ENCODE measurements at places on chromosomes 4 and X.

- no peak for DNase-seq
Observed at GRCh38 chr4:135434936-135435335, 1233.3 kb upstream of the PABPC4L start.

GRCh38 chr4:3786196-3786869 is 20.1 kb downstream of the ADRA2C start:
- DNase-seq: no peak

DNA sequence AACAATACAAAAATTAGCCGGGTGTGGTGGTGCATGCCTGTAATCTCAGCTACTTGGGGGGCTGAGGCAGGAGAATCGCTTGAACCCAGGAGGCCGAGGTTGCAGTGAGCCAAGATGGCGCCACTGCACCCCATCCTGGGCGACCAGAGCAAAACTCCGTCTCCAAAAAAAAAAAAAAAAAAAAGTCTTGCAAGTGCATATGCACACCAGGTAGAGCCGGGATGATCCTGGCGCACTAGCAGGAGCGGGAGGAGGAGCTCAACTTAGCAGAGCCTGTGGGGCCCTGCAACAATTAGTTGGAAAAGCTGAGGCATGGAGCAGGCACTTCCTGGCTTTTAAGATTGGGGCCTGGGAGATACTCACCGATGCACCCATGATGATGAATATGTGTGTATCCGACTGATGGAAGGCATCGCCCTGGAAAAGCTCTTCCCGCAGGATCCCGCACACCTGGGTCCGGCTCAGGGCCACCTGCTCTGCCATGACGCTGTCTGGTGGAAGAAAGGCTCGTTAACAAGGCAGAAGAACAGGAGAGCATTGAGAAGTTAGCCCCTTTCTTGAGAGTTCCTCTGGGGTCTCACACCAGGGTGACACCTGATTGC is 872 bp downstream of the G6PD start:
- DNase-seq: no peak

DNA sequence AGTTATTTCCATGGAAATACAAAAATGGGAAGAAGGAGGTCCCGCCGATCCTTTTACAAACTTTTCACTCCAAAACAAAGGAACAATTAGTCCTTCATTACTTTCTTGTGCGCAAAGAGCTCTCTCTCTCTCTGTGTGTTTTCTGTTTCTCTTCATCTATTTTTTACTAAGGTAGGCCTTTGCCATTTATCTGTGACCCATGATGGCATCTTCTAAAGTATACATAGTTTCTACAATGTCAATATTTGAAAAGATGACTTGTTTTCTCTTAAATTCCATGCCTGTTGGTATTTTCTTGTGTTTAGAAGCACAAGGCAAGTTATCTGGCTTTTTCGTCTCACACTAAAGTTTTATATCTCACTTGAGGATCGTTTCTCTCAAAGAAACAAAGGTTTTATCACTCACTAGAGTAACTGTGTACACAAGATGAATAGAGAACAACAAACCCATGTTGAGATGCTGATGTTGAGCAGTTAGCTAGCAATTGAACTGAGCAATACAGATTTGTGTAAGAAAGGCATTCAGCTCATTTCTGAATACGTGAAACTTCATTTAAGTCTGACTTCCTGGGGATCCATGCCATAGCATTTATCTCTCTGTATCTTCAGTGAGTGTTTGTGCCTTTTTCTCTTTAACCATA is 250.3 kb downstream of the GBA3 start:
- no peak for DNase-seq

GRCh38 chrX:21723814-21724213 is 34.1 kb downstream of the SMPX start:
- DNase-seq: no peak

DNA sequence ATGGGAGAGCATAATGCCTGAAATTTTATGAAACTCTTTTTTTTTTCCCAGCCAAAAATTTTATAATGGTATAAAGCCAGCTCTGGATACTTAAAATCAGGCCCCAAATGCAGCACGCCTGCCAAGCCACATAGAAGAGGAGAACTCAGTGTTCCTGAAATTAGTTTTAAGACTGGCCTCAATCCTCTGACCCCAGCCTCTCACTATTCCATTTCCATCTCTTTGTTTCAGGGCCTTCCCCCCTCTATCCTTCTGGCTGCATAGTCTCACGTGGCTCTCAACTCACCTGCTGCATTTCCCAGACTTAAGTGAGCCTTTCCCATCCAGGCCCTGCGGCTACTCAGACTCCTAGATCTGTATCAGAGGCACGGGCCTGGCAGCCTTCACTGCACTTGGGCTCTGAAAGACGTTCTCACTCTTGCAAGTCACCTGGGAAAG is 5.2 kb upstream of the CBR4 start:
- no peak for DNase-seq

DNA sequence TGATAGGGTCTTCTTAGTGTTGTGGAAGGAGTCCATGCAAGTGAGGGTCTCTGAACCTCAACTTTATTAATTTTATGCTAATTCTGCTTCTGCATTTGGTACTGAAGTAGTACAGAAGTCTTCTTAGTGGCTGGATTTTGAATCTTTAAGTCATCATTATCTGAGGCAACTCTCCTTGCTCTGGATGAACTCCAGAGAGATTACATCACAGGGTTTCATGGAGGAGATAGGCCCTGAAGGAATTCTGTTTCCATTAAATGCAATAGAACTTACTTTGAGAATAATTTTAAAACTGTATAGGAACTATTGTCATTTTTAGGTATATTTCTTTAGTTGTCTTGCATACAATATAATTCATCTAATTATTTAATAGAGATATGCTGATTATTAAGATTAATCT is 451.2 kb downstream of the FAT4 start:
- DNase-seq: no peak

GRCh38 chrX:72029483-72030411 is 102.0 kb downstream of the RTL5 start:
- no peak for DNase-seq

GRCh38 chr4:3674479-3674851 is 91.7 kb upstream of the ADRA2C start:
- DNase-seq: no peak

DNA sequence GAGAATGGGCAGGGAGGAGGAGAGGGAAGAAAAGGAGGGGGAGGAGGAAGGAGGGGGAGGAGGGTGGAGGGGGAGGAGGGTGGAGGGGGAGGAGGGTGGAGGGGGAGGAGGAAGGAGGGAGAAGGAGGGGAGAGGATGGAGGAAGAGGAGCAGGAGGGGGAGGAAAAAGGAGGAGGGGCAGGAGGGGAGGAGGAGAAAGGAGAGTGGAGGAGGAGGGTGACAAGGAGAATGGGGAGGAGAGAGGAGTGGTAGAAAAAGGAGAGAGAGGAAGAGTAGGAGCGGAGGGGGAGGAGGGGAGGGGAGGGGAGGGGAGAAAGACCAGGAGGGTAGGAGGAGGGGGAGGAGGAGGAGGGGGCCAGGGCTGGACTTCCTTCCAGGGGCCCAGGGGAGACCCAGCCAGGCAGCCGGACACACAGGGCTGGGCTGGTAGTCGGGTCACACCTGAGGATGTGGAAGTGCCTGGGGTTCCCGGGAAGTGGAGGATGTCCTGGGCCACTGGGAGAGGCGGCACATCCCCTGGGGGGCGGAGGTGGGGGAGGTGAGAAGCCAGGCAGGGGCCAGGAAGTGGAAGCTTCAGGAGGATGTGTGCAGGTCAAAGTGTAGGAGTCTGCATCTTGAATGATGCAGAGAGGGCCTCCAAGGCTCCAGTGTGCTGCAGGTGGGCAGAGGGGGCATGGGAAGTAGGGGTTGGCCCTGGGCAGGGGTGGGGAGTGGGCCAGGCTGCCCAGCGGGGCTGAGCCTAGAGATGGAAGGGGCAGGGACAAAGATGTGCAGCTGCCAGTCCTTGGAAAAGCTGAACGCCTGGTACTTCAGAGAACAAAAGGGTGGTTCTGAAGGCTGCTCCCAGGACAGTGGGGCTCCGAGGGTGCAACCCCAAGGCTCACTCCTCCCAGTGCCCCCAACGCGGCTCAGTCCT is 18.8 kb downstream of the IL3RA start:
- DNase-seq: no peak

GRCh38 chr4:143441678-143442077 is 71.8 kb upstream of the SMARCA5 start:
- no peak for DNase-seq

DNA sequence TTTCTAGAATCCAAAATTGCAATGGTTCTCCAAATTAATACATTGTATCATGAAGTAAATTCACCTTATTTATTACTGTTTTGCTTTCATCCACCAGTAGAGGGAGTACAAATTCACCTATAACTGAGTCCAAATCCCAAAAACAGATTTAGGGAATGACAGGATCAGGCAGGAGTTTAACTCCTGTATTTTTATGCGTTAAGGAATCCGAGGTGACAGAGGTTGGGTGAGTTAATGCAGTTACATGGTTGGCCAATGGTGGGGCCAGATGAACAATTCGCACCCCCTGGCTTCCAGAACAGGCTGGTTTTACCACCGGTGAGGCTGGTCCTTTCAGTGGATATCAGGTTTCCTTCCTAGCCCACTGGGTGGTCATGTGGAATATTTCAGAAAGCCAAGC is 82.4 kb downstream of the MTNR1A start:
- DNase-seq: no peak

- DNase-seq: no peak
Observed at GRCh38 chrX:155334486-155335336, at the start of gene CLIC2. Gene CLIC2, minus strand, starts transcription at chrX:155334614. Its CDS starts 187 bp downstream, at chrX:155334427.

- DNase-seq: no peak
Observed at GRCh38 chr4:97215409-97215941, 927.8 kb downstream of the STPG2 start.

- no peak for DNase-seq
Observed at GRCh38 chrX:13786048-13786447, 30.8 kb downstream of the GPM6B start.

DNA sequence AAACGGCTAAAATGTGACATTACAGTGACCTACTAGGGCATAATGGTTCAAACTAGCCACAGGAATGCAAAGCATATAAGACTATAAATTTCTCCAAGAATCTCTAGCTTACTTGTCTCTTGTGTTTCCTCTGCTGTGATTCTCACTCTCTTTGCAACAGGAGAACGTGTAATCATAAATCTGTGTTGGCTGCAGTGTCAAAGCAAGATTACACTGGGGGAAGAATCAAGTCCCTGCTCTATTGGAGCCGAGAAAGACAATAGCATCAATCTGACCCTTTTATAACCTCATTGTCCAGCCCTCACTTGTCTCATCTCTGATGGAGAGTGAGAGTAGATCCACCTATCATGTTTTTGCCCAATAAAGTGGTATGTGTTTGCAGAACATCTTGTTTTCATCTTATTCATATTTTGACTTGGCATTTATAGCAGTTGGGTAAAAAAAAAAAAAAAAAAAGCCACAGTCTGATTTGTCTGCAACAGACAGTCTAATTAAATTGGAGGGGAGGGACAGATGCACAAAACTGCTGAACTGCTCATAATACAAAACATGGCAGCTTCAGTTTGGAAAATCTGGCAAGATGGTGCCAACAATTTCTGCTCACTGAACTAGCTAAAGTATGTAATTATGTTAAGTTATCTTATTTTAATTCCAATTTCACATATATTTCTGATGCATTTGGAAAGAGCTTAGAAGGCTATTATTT is 165.0 kb upstream of the GABRA2 start:
- no peak for DNase-seq

- no peak for DNase-seq
Observed at GRCh38 chr4:92232566-92232965, 71.2 kb upstream of the GRID2 start.

DNA sequence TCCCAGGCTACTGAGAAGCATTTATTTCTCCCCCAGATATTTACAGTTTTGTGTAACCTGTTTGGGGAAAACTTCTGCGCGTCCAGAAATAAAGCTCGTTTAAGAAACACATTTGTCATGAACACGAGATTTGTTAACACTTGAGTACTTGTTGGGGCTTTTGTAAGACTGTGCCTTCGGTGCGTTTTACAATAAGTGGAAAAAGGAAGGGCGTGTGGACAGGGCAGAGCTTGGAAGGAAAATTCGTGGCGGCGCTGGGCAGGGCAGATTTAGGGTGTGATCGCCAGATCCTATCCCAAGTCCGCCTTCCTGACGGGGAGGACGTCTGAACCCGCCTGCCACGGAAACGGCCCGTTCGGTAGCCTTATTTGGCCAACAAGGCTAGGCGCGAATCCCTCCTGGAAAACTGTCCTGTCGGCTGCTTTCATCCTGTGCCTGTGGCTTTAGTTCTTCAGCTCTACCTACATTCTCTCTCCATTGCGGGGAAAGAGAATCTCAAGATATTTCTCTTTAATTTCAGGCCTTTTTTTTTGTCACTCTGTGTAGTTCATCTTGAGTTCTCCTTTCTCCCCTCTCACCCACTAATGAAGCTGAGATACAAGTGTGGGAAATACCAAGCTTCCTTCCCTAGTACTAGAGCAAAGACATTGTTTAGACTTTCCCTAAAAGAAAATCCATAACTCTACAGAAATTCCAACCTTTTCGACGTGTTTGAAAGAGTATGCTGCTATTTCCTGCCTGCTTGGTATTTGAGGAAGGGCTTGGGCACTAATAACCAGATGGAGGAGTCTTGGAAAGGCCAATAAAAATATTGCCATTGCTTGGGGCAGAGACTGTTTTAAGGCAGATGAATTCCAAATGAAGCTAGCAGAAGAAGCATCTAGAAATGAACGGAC is 982 bp downstream of the PDLIM5 start:
- DNase-seq: no peak

DNA sequence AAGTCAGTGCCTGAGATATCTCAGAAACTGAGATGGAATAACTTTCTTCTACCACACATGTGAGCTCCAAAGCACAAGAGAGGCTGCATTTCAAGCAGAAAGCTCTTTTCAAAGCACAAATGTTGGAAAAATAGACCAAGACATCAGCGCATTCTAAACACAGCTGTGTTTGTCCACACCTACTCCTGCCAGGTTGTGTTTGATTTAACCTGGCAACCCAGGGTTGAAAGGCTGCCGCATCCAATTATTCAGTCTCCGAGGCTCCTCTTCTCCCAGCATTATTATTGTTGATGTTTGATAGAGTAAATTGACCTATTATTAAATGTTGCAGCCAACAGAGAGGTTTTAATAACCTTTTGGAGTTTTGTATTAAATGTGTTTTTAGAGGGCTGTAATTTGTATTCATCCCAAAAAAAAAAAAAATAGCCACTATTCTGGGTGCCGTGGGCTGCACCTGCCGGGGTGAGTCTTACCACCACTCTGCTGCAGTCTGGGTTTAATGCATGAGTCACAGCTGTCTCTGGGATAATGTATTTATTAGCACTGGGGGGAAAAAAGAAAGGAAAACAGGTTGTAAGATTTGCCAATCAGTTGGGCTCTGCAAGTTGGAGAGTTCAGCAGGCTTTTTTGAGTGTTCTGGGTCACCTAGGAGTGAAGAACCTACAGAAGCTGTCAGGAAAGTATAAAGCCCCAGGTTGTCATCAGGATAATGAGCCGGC is 105.2 kb upstream of the NOCT start:
- no peak for DNase-seq

GRCh38 chrX:64202808-64203325 is 2.6 kb downstream of the AMER1 start:
- no peak for DNase-seq

GRCh38 chrX:1165535-1166196 is 46.8 kb downstream of the CRLF2 start:
- no peak for DNase-seq

- no peak for DNase-seq
Observed at GRCh38 chr4:76704133-76704881, 193.6 kb downstream of the SOWAHB start.

Measured in activated naive CD4-positive, alpha-beta T cell (primary cell).